Activated naive CD8-positive, alpha-beta T cell treated with anti-CD3 and anti-CD28 coated beads, Interleukin-2, amount 10 ng/mL, durations not matched to agents 7 days and 5 days (primary cell): ENCODE measurements at places on chromosomes 3 and 15. TPM values are rescaled to one million over a fixed set of nuclear protein-coding genes. Genes with fewer than 3 reads are reported as not detected.

DNA sequence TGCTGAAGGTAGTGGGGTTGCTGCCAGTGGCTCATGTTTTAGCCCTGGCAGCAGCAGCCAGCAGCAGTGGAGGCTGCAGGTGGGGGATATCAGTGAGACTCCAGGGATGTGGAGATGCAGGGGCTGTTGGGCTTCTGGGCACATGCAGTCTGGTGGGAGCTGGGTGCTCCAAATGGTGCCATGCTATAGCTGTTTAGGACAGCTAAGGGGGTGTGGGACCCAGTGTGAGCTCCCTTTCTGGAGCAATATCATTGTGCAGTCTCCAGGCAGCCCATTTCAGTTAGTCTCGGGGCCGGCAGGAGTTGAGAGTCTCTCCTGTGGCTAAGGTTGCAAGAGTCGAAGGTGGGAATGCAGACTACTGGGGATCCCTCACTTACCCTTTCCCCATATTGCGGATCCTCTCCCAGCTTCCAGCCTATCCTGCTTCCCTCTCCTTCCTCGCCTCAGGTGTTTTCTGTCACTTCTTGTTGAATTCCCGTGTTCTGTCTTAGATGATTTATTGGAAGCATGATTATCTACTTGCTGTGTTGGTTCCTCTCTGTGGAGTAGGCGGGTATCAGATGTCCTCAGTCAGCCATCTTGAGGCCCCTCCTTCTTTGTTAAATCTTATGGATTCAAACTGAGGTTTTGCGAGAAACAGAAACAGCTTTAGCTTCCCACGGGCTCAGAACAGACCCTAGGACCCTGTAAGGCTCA lies 112.0 kb downstream of the FAM43A start:
- no peak overlapping the region for H3K27ac ChIP-seq
- no peaks in the 10 kb centered on the region for H3K27me3 ChIP-seq
- no peak for DNase-seq
- peaks cover 2% of the 10 kb centered on the region for H3K4me1 ChIP-seq

Gene PODXL2
- 2.2 TPM for total RNA-seq

DNA sequence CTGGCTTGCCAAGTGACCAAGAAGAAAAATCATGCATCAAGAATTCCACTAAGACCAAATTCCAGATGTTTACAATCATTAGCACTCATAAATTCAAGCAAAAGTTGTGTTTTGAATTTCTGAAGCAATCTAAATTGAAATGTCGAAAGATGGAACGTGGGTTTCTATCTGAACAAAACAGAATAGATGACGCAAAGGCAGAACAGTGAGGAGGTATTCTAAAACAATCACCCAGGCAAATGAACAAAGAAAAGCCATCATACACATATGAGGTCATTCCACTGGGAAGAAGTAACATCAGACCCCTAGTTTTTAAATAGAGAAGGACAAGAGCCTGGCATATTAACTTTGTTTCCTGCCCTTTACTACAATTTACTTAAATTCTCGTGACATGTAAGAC lies 58.0 kb downstream of the MCF2L2 start:
- peaks cover 5% of the 10 kb centered on the region for H3K36me3 ChIP-seq
- H3K4me1 ChIP-seq, result peaks cover 8% of the 10 kb centered on the region
- DNase-seq, result no peak
- no peak overlapping the region for H3K27ac ChIP-seq

- no peaks in the 10 kb centered on the region for H3K4me1 ChIP-seq
- no peak overlapping the region for H3K4me3 ChIP-seq
- DNase-seq, result no peak
- H3K27ac ChIP-seq, result no peak overlapping the region
Measured at GRCh38 chr3:169477790-169478189, 185.7 kb downstream of the MECOM start.

Gene XCR1
- not detected for total RNA-seq

GRCh38 chr3:107272471-107272870 lies 104.8 kb upstream of the CCDC54 start:
- H3K36me3 ChIP-seq, result no peaks in the 10 kb centered on the region
- peaks cover 27% of the 10 kb centered on the region for H3K27me3 ChIP-seq
- no peak for DNase-seq
- no peak overlapping the region for H3K4me3 ChIP-seq
- H3K27ac ChIP-seq, result no peak overlapping the region

Gene EIF1B
- total RNA-seq, result 38.3 TPM

Gene PTX3
- total RNA-seq, result 0.40 TPM

DNA sequence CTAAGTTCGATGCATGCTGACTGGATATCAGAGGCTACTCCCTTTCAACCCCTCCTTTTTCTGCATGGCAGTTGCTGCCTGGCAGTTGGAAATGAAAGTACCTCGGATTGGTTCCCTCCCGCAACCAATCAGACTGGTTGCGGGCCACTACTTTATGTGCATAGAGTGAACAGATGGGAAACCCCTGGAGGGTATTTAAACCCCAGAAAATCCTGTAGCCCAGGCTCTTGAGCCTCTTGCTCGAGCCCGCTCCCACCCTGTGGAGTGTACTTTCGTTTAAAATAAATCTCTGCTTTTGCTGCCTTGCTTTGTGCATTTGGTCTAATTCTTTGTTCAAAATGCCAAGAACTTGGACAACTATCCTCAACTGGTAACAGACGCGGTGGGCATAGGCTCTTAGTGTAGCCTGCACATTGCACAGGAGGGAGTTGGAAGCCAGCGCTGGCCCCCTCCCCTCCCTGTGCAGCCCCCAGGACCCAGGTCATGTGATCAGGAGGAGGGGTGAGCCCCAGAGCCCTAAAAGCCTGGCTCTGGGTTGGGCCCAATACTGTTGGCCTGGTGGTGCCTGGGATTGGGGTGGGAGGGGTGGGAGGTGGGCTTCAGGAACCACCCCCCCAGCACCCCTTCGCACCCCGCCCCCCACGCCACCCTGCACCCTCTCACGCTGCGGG lies 26.8 kb downstream of the RHCG start:
- no peak overlapping the region for H3K4me3 ChIP-seq
- H3K4me1 ChIP-seq, result no peaks in the 10 kb centered on the region
- H3K27me3 ChIP-seq, result peaks cover 38% of the 10 kb centered on the region
- no peak overlapping the region for H3K27ac ChIP-seq

GRCh38 chr3:78048698-78049097 lies 1008.8 kb downstream of the ROBO2 start:
- no peak for DNase-seq
- peaks cover 2% of the 10 kb centered on the region for H3K4me1 ChIP-seq
- H3K4me3 ChIP-seq, result peak overlapping the region; percentile 59
- H3K27ac ChIP-seq, result no peak overlapping the region

DNA sequence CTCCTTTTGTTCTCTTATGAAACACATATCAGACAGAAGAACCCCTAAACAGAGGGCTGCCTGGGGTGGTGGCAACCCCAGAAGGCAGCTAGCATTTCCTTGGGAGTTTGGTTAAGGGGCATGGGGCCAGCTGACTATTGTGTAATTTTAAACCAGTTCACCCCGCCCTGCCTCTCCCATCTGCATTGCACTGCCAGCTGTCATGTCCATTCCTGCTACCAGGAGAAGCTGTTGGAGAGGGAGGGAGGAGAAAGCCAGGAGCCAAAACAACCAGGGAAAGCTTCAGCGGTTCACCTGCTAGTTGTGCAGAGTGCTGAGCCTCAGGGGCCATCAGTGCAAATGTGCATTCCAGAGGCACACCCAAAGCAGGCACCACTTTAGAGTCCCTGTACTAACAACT lies 47.6 kb upstream of the ATP1B3 start:
- H3K36me3 ChIP-seq, result no peaks in the 10 kb centered on the region
- H3K27me3 ChIP-seq, result no peaks in the 10 kb centered on the region
- H3K4me1 ChIP-seq, result peaks cover 4% of the 10 kb centered on the region
- H3K27ac ChIP-seq, result no peak overlapping the region

- no peak overlapping the region for H3K4me3 ChIP-seq
- peaks cover 29% of the 10 kb centered on the region for H3K4me1 ChIP-seq
- H3K27ac ChIP-seq, result no peak overlapping the region
- peaks cover 5% of the 10 kb centered on the region for H3K27me3 ChIP-seq
- peaks cover 3% of the 10 kb centered on the region for H3K36me3 ChIP-seq
Measured at GRCh38 chr15:51075364-51075763, 19.3 kb downstream of the TNFAIP8L3 start.

GRCh38 chr3:177065285-177066033 lies 131.8 kb downstream of the TBL1XR1 start:
- peaks cover 34% of the 10 kb centered on the region for H3K36me3 ChIP-seq
- no peak for DNase-seq
- no peaks in the 10 kb centered on the region for H3K27me3 ChIP-seq
- H3K4me1 ChIP-seq, result peaks cover 26% of the 10 kb centered on the region
- no peak overlapping the region for H3K4me3 ChIP-seq

Gene CNTN6
- not detected for total RNA-seq

- peaks cover 18% of the 10 kb centered on the region for H3K27me3 ChIP-seq
- no peak for DNase-seq
- H3K4me1 ChIP-seq, result peaks cover 5% of the 10 kb centered on the region
- H3K27ac ChIP-seq, result no peak overlapping the region
- H3K4me3 ChIP-seq, result no peak overlapping the region
Measured at GRCh38 chr3:194337965-194338753, 13.0 kb downstream of the CPN2 start.

DNA sequence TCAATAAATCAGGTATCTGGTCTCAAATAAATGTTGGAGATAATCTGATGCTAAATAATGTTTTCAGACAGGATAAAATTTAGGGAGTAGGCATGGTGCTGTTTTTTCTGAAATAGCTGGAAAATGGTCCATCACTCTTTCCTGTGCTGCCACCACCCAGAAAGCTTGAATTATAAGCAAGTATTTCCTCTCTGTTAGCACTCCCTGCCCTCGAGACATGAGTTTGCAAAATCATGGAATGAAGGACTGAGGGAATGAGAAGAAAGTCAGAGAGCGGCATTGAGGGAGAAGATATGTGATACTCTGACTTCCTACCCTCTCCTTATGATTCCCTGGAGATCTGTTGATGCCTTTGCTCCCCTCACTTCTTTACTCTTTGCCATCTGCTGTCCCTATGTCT lies 1095.7 kb downstream of the IGSF11 start:
- H3K27me3 ChIP-seq, result no peaks in the 10 kb centered on the region
- no peaks in the 10 kb centered on the region for H3K36me3 ChIP-seq
- H3K4me1 ChIP-seq, result no peaks in the 10 kb centered on the region
- DNase-seq, result no peak

Gene TWF2
- total RNA-seq, result 122 TPM

GRCh38 chr3:10248984-10249748 lies 907 bp downstream of the TATDN2 start:
- H3K36me3 ChIP-seq, result peaks cover 58% of the 10 kb centered on the region
- peaks cover 39% of the 10 kb centered on the region for H3K4me1 ChIP-seq
- peak overlapping the region; percentile 92 for H3K27ac ChIP-seq
- no peaks in the 10 kb centered on the region for H3K27me3 ChIP-seq
- H3K4me3 ChIP-seq, result peak overlapping the region; percentile 95

Gene NDN
- total RNA-seq, result 3.0 TPM

DNA sequence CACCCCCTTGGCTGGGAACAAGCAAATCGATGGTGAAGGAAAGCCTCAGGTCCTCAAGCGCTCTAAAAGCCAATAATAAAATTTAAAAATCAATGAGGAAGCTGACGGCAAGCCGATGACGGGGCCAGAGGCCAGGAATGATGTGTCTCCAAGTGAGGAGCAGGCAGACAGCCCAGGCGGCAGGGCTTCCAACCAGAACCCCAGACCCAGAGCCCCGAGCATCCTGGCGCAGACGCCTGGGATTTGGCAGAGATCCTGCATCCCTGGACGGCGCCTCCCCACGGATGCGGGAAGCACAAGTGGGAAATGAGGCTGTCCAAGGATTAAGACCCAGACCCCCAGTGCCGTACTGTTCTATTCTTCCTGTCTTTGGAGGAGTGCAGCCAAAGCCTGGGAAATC lies 123.0 kb upstream of the PROK2 start:
- H3K36me3 ChIP-seq, result peaks cover 2% of the 10 kb centered on the region
- H3K27ac ChIP-seq, result no peak overlapping the region
- no peak for DNase-seq

GRCh38 chr15:83992324-83993031 lies 243.1 kb upstream of the GOLGA6L4 start:
- DNase-seq, result no peak
- no peaks in the 10 kb centered on the region for H3K4me1 ChIP-seq
- no peaks in the 10 kb centered on the region for H3K36me3 ChIP-seq

GRCh38 chr3:136195258-136196063 lies 674 bp downstream of the MSL2 start:
- H3K27ac ChIP-seq, result peak overlapping the region; percentile 96
- peaks cover 31% of the 10 kb centered on the region for H3K36me3 ChIP-seq
- peaks cover 29% of the 10 kb centered on the region for H3K4me1 ChIP-seq
- no peaks in the 10 kb centered on the region for H3K27me3 ChIP-seq
- peak overlapping the region; percentile 97 for H3K4me3 ChIP-seq
- DNase-seq, result no peak

DNA sequence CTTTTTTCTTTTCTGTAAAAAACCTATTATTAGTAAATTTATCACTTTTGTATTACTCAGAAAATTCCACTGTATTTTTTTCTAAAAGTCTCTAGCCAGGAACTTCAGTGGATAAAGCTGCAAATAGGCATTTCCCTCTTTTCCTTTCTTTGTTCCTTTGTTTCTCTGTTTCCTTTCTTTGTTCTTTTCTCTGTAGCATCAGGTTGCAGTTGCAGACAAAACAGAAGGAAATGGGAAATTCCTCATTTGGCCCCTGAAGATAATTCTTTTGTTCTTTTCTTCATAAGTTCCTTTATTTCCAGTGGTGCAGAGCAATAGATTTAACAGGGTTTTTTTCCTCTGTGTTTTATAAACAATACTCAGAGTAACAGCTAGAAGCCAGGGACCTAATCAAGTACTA lies 416.5 kb downstream of the TBL1XR1 start:
- H3K36me3 ChIP-seq, result no peaks in the 10 kb centered on the region
- peaks cover 1% of the 10 kb centered on the region for H3K27me3 ChIP-seq
- H3K4me1 ChIP-seq, result no peaks in the 10 kb centered on the region
- no peak overlapping the region for H3K4me3 ChIP-seq

GRCh38 chr3:70808881-70809280 lies 496.4 kb upstream of the MDFIC2 start:
- no peak overlapping the region for H3K27ac ChIP-seq
- DNase-seq, result no peak
- no peaks in the 10 kb centered on the region for H3K4me1 ChIP-seq
- no peak overlapping the region for H3K4me3 ChIP-seq
- H3K27me3 ChIP-seq, result peaks cover 15% of the 10 kb centered on the region
- no peaks in the 10 kb centered on the region for H3K36me3 ChIP-seq

- H3K4me3 ChIP-seq, result no peak overlapping the region
- H3K27me3 ChIP-seq, result no peaks in the 10 kb centered on the region
- peaks cover 23% of the 10 kb centered on the region for H3K36me3 ChIP-seq
- peaks cover 65% of the 10 kb centered on the region for H3K4me1 ChIP-seq
- DNase-seq, result no peak
Measured at GRCh38 chr15:101240358-101240757, 11.5 kb downstream of the CHSY1 start.

DNA sequence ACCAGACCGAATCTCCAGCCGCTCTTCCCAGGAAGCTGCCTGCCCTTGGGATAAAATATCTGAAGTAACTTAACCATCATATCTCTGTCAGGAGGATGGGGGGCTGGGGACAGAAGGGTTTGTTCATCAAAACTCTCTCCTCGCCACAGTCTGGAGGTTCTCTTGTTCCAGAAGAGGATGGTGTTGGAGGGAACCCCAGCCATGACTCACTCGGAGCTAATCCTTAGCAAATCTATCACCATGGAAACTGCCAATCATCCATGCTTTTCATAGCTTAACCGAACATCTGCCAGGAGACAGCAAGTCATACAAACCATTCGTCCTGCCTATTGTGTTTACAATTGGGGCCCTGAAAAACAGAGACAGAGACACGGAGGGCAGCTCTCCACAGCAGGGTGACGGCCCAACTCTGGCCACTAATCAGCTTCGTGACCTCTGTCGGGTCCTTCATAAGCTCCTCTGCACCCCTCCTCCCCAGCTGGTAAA lies 73.8 kb upstream of the HEG1 start:
- no peak for DNase-seq
- H3K27ac ChIP-seq, result no peak overlapping the region
- peaks cover 4% of the 10 kb centered on the region for H3K36me3 ChIP-seq
- H3K4me1 ChIP-seq, result peaks cover 47% of the 10 kb centered on the region
